ENCODE measurements at places on chromosomes 7 and 10. TPM values are rescaled to one million over a fixed set of nuclear protein-coding genes. Genes with fewer than 3 reads are reported as not detected.

DNA sequence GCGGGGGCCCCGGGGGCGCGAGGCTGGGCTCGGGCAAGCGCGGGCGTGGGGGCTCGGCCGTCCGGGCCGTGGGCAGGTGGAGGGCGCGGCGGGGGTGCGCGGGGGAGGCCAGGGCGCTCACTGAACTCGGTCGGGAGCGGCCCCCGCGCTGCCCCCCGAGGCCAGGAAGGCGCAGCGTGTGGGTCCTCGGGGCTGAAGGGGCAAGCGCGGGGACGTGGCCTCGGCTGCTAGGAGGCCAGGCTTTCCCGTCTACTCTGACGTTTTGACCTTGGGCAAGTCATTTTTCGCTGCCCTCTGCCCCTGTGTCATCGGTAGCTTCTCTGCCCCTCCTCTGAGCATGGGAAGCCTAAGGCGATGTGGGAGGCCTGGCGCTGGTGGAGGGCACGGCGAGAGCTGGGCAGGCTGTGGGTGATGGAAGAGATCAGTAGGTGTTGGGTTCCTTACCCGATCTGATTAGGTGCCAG, 441 bp downstream of the FBH1 start:
- peaks cover 8% of the 10 kb centered on the region for H3K27me3 ChIP-seq
- DNase-seq, result peak; percentile 38
- H3K27ac ChIP-seq, result peak overlapping the region; percentile 85
- no peaks in the 10 kb centered on the region for H3K36me3 ChIP-seq

Gene IL2RA
- not detected for total RNA-seq

GRCh38 chr10:30387646-30388243, 38.7 kb upstream of the MTPAP start:
- H3K4me1 ChIP-seq, result peaks cover 6% of the 10 kb centered on the region
- peaks cover 4% of the 10 kb centered on the region for H3K36me3 ChIP-seq
- no peak overlapping the region for H3K4me3 ChIP-seq
- H3K27ac ChIP-seq, result no peak overlapping the region
- DNase-seq, result no peak

Gene GIMAP7
- not detected for total RNA-seq

DNA sequence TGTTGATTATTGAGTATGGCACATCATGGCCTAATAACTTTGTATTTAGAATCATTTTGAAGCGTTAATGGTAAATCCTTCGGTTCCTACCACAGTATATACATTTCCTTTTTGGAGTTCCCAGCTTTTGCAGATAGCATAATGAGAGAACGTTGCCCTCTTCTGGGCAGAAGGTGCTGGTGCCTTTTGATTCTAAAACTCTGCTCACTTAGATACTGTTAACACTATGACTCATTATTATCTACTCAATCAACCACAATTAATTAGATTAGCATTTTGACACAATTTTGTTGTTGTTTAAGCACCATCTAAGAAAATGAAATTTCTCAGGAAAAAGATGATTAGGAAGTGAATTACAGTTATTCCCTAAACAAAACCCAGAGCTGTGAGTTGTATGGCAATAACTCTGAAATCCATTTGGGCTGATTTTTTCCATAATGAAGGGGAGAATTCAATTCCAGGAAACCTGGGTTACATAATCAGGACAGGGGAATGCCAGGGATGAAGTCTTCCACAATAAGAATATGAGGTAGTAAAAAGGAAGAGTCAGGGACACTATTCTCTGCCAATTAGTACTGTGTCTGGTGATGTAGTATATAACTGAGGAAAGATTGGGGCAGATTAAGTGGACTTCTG, 11.5 kb upstream of the DLD start:
- no peaks in the 10 kb centered on the region for H3K4me1 ChIP-seq
- H3K27me3 ChIP-seq, result no peaks in the 10 kb centered on the region
- H3K36me3 ChIP-seq, result no peaks in the 10 kb centered on the region
- H3K4me3 ChIP-seq, result no peak overlapping the region

DNA sequence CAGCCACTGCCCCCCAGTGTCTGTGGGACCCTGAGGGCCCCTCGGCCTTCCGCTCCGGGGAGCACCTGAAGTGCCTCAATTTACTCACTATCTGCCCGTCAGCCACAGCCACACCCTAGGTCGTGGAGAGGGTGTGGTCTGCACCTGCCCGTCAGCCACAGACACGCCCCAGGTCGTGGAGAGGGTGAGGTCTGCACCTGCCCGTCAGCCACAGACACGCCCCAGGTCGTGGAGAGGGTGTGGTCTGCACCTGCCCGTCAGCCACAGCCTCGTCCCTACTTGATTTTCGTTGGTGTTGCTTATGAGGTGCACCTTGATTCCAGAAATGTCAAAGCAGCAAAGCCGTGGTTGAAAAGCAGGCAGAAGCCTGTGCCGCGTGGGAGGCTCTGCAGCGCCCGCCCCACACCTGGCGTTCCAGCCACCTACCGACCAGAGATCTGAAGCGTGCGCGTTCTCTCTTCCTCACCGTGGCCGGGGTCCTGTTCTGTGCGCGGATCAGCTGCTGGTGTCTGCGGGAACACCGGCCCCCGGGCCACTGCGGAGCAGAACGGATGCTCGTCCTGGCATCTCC, 101.6 kb downstream of the DYNC2I1 start:
- peaks cover 3% of the 10 kb centered on the region for H3K4me1 ChIP-seq
- no peaks in the 10 kb centered on the region for H3K27me3 ChIP-seq
- H3K27ac ChIP-seq, result no peak overlapping the region
- H3K36me3 ChIP-seq, result no peaks in the 10 kb centered on the region

DNA sequence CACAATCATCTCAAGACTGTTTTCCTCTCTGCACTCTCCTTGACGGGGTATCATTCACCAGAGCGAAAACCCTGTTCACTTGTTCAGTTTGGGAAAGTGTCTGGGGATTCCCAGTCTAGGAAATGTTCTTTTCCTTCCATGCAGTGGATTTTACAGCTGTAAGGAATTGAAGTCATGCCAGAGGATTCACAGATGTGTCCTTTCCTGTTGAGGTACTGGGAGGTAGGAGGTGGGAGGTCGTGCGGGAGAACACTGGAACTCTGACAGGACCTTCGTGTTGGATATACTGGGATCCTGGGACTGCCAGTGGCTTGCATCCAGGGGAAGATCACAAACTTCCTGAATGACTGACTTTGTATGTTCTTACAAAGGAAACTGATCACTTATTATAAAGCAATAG, 185.5 kb downstream of the BMPER start:
- no peak for DNase-seq
- peaks cover 11% of the 10 kb centered on the region for H3K36me3 ChIP-seq
- H3K4me3 ChIP-seq, result no peak overlapping the region
- H3K27me3 ChIP-seq, result no peaks in the 10 kb centered on the region

DNA sequence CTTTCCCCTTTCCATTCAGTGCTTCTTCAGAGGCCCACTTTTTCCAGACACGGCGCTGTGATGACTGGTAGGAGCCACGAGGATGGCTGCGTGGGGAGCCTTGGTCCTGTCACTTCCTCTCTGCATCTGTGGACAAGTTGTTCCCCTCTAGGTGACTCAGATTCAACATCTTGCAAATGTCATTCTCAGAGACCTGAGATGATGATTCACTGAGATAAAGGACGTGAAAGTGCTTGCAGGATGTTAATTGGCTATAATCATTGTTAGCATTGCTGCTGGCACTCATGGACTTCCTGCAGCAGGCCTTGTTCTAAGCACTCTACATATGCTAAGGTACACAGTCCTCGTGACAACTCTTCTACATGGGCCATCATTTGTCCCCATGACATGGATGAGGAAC, 489.8 kb upstream of the ZMIZ1 start:
- DNase-seq, result no peak
- peaks cover 2% of the 10 kb centered on the region for H3K27me3 ChIP-seq
- H3K4me3 ChIP-seq, result no peak overlapping the region
- peaks cover 10% of the 10 kb centered on the region for H3K4me1 ChIP-seq
- H3K36me3 ChIP-seq, result no peaks in the 10 kb centered on the region

Gene LRRC17
- 0.34 TPM for total RNA-seq

Gene FAM237B
- not detected for total RNA-seq

DNA sequence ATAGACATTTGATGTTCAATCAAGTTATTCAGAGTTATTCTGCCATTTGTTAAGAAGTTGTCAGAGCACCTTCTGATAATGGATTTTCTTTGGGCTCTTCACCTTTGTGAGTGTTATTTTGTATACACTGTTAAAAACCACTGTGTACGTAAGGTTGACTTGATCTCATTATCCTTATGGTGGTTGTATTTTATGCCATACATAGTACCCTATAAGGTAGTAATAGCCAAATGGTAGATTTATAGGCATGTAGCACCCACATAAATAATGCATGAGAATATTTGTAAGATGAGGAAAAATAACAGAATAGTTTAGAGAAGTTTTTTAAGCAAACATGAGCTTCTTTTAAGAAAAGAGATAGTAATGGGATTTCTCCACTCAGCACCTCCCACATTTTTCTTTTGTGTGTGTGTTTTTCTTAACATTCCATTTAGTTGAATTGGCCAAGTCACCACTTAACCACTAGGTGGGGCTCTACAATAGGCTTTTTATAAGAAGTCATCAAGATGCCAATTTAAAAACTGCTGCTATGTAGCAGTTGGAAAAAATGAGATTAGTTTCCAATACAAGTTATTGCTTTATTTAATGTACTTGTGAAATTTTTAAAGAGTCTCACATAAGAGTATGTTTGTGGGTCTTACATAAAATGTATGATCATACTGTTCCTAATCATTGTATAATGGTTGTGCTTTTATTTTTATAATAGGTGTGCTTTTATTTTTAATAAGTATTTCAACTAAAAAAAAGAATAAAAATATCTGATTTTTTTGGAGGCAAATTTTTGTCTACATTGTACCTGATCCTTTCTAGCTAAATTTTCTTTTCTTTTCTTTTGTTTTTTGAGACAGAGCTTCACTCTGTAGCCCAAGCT, 41.1 kb upstream of the STMP1 start:
- H3K36me3 ChIP-seq, result no peaks in the 10 kb centered on the region
- no peaks in the 10 kb centered on the region for H3K27me3 ChIP-seq
- H3K4me3 ChIP-seq, result no peak overlapping the region
- H3K4me1 ChIP-seq, result no peaks in the 10 kb centered on the region
- no peak for DNase-seq
- H3K27ac ChIP-seq, result no peak overlapping the region

DNA sequence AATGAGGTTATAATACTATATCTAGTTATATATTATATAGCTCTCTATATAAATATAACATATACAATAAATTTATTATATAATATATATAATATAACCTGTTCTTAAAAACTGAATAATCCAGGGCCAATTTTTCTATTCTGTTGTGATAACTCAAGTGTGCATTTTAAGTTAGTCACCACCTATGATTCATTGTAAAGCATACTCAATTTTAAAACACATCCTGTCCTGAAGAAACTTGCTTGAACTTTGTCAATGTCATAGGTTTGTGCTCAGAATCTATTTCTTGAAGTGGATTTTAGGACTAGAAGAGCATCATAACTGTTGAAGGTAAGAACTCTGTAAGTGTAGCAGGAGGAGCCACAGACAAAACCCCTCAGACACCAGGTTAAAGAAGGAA, 1209.8 kb downstream of the REEP3 start:
- H3K27ac ChIP-seq, result no peak overlapping the region
- DNase-seq, result no peak
- H3K4me3 ChIP-seq, result no peak overlapping the region

DNA sequence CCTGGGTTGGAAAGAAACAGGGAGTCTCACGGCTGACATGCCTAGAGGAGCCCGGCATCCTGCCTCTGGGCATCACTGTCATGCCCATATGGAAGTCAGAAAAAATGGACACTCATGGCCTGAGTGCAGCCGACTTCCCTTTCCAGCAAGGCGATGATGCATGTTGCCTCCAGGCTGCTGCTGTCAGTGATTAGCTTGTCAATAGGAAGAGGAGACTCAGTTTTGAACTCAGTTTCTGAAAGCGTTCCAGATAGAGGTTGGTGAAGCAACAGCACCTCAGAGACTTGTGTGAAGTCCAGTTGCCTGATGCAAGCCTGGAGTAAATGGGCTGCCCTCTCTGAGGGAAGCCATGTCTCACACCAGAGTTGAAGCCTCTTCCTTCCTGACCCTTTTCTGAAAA, 148.4 kb downstream of the TPST1 start:
- peaks cover 8% of the 10 kb centered on the region for H3K4me1 ChIP-seq
- no peak overlapping the region for H3K4me3 ChIP-seq
- H3K27me3 ChIP-seq, result peaks cover 2% of the 10 kb centered on the region
- no peak overlapping the region for H3K27ac ChIP-seq
